ENCODE measurements at places on chromosomes 16 and 17.
A peak's percentile ranks its signal among the peaks of the same experiment; 100 is the strongest.

DNA sequence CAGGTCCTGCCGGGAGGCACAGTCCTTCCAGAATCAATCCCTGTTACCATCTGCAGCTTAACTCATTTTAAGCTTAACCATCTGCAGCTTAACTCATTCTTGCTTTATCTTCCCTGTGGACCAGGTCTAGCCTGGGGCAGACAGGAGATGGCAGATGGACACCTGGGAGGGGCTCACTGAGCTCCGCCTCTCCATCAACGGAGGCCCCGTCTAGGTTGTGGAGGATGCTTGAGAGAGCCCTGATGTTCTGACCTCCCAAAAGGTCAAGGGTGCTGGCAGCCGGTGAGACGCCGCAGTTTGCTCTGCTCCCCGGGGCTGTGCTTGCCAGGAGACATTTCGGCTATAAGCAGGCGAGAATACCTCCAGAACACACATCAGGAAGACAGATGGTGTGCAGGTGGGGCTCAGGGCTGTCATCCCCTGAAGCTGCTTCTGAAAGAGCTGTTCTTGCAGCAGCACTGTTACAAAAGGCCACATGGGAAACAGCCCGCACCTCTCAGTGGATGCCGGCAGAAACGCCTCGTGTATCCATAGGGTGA lies 41.3 kb downstream of the BAIAP2 start:
- no peak for DNase-seq

DNA sequence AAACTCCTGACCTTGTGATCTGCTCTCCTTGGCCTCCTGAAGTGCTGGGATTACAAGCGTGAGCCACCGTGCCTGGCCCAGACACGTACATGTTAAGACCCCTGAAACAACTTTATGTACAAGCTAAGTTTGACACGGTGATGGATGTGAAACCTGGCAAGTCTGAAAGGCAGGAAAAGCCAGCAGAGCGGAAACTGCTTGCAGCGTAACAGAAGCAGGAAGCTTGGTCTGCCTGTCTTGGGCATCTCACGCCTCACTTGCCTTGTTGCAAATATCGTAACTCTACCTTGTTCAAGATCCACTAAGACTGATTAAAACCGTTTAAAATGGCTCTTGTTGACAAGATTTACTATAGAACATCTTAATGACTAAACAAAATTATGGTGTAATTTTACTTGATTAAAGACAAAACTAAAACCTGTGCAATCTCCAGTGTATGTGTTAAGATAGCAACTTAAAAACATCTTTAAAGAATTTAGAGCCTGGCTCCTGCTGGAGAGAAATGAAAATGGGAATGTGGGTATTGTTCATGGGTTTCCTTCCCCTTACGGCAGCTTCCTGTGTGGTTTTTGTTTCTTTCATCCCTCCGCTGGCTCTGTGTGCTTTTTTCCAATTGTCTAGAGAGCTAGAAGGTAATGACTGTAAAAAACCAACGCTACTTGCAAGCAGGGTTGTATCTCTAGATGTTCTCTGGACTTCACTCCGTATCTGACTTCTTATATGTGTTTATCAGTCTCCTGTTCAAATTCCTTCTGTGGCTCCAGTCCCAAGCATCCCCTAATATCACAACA lies 477.6 kb downstream of the XYLT1 start:
- peak; percentile 18 for DNase-seq

- no peak for DNase-seq
Measured at GRCh38 chr17:67126983-67127382, 82.6 kb downstream of the CACNG1 start.

GRCh38 chr16:89721546-89722391 lies 432 bp downstream of the ZNF276 start:
- DNase-seq, result peak; percentile 93

DNA sequence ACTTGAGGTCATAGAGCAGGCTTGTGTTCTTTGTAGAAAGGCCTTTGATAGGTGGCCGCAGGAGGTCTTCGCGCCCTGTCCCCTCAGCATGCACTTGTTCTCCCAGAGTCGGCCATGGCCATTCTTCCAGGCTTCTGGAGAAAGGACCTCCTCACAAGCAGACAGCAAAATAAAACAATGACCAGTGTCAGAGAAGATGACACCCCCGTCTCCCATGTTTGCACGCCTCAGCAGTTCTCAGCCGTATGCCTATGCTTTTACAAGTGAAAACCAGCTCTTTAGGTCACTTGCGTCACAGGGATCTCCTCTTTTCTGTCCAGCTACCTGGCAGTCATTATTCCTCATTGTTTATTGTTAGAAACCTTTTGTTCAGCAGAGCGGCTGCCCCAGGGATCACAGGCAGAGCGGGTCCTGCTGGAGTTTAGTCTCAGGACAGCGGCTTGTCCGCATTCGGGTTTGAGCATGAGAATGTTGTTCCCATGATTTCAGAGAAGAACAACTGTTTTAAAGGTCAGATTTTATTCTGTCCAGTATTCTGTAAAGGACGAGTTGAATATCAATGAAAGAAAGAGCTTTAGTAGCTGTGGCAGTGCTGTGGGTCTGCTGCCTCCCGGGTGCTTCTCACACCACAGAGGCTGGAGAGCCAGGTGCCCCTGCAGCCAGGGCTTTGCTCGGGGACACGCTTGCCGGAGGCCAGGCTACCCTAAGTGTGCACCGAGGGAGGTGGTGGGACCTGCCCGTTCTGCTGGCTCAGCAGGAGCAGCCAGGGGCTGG lies 123.9 kb downstream of the RPTOR start:
- DNase-seq, result no peak

DNA sequence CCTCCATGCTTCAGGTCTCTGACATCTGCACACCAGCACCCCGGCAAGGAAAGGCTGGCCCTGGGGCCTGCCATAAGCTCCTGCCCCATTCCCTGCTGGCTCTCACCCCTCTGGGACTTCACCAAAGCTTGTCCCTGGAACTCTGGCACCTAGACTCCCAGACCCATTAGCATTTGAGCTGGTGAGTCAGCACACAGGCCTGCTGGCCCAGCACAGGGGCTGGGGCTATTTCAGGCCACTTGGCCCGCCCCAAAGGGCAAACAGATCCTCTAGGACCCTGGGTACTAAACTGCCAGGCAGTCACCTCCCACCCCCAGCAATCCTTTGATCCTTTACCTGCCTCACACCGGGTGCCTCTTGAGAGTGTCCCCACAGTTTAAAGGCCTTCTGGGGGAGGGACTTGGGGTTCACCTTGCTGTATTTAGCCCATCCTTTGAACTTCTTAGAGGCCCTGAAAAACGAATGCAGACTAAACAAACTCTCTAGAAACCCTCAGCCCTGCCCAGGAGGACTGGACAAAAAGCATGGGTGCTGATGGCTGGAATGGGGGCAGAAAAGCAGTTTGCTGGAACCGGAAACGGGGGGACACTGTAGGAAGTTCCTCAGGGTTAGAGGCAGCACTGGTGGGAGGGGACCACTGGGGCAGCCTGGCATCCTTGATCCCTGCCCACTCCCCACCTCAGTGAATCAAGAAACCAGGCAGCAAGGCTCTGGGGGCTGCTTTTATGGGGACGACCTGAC lies 3.2 kb upstream of the SAMD14 start:
- DNase-seq, result no peak

DNA sequence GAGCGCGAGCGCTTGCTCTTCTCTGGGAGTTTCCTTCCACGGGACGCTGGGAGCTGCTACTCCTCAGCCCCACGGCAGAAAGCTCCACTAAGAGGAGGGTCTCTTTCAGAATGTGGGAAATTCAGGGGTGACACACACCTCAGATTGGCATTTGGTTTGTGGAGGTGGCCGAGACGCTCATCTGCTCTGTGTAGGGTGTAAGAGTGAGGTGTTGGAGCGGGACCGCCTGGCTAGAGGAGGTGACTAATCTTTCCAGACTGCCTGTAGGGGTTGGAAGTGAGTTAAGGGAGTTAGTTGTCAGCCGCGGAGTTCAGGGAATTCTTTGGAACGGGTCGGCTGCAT lies 735 bp downstream of the PSMD11 start:
- peak; percentile 24 for DNase-seq

DNA sequence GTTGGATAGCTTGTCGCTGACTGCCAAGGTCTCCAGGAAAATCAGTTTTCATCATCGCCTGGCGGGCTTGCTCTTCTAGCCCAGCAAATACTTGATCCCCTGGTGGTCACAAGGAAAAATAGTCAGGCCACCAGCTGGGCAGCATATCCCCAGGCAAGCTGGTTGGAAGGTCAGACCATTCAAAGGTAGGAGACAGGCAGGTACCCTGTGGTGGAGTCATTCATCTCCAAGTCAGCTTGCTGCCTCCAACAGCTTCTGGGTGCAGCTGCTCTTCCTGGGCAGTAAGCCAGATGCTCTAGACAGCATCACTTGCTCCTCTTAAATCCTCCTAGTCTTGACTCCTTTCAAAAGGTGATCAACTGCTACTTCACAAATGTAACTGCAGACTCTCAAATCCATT lies 16.0 kb downstream of the ZNF821 start:
- DNase-seq, result no peak

- DNase-seq, result no peak
Measured at GRCh38 chr16:87864331-87864989, 4.8 kb downstream of the SLC7A5 start.

DNA sequence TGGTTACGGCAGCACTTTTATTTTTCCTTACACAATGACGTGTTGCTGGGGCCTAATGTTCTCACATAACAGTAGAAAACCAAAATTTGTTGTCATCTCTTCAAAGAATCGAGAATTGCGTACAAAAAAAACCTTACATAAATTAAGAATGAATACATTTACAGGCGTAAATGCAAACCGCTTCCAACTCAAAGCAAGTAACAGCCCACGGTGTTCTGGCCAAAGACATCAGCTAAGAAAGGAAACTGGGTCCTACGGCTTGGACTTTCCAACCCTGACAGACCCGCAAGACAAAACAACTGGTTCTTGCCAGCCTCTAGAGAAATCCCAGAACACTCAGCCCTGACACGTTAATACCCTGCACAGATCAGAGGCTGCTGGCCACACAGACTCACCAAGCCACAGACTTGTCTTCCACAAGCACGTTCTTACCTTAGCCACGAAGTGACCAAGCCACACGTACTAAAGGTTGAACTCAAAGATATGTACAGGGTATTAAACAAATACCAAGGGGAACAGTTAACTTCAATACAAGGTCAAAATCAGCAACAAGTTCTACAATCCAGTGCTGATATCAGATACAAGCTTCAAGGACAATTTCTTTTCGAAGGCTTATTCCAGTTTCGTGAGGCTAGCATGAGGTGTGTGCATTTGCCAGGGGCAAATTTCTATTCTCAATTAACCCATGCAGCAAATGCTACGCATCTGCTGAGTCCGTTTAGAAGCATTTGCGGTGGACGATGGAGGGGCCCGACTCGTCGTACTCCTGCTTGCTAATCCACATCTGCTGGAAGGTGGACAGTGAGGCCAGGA lies 2.4 kb downstream of the ACTG1 start:
- peak; percentile 22 for DNase-seq

GRCh38 chr17:56185491-56186221 lies 32.4 kb downstream of the ANKFN1 start:
- no peak for DNase-seq

- no peak for DNase-seq
Measured at GRCh38 chr16:27617665-27618064, 67.7 kb downstream of the KATNIP start.

DNA sequence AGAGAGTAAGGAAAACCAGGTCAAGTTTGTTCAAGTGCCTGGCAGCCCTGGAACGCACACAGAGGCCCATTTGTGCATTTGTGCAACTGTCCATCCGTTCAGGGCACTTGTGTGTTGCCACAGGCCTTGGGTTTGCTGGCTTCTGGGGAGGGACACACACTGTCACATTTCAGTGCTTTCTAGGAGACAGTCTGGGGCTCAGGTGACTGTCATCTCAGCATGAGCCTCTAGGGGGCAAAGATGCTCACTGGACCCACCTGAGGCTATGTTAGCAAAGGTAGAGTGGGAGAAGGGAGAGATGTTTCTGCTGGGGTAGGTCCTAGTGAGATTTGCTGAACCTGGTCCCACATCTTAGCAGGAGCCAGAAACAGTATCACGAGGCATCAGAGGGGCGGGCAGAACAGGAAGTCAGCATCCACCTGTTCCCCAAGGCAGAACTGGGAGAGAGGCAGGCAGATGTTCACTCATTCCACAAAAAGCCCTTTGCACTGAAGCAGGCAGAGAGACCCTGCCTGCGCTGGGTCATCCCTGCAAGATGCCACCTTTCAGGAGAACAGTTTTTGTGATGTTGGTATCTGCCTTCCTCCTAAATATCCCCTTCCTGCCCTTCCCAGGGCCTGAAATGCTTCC lies 48.5 kb downstream of the RAI1 start:
- peak; percentile 75 for DNase-seq

DNA sequence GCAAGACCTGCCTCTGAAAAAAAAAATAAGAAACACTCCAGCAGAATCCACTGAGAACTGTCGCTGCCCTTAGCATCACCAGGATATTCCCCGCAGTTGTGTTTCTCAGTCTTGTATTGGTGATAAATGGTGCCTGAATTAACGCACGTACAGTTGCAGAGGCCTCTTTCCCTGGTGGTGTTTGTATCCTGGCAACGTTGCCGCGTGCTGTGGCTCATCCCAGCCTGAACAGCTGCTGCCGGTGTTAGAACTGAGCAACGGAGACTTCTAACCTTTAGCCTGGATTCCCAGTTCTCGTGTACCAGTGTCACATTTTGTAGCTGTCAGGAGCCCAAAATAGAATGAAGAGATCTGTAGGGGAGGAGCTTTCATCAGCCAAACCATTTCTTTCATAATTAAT lies 4.8 kb downstream of the MLYCD start:
- DNase-seq, result no peak

- DNase-seq, result no peak
Measured at GRCh38 chr16:85640585-85640984, 27.5 kb downstream of the GSE1 start.

GRCh38 chr16:79042886-79043285 lies 557.7 kb downstream of the MAF start:
- peak; percentile 62 for DNase-seq

DNA sequence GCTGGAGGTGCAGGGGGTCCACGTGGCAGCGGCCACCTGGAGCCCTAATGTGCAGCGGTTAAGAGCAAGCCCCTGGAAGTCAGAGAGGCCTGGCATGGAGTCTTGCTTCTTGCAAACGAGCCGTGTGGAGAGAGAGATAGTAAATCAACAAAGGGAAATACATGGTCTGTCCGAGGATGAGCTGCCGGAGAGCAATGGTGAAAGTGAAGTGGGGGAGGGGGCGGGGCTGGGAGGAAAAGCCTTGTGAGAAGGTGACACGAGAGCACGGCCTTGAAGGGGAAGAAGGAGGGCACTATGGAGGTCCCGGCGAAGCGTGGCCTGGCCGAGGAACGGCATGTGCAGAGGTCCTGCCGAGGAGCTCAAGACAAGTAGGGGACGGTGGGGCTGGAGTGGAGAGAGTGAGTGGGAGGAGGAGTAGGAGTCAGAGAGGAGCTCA lies 6.0 kb upstream of the SERPINF1 start:
- no peak for DNase-seq

- no peak for DNase-seq
Measured at GRCh38 chr16:57123216-57123973, 31.0 kb downstream of the CPNE2 start.

All from CD4-positive, alpha-beta T cell treated with Interleukin-10 for 1 hour (primary cell).